ENCODE measurements at places on chromosomes 5 and 9.

- peak; percentile 21 for DNase-seq
Observed at GRCh38 chr5:88729084-88729828, 153.7 kb downstream of the MEF2C start.

- no peak for DNase-seq
Observed at GRCh38 chr9:4382722-4383317, 83.0 kb upstream of the GLIS3 start.

GRCh38 chr5:77885519-77885918 lies 109.4 kb upstream of the TBCA start:
- no peak for DNase-seq

DNA sequence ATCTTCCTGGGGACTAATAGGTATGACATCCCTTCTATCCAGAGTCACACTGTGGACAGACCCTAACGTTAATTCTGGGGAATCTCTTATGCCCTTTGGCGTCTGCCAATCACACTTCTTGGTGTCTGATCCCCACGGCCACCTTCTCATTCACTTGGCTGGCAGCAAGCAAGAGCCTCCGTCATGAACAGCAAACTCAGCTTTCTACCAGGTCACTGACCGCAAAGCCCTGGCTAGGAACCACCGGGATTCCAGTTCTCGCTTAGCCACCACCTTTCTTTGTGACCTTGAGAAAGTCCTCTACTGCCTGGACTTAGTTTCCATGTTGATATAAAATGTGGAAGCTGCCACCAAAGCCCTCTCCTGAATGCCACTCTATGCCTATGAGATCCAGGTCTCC lies 67.7 kb upstream of the FCN1 start:
- no peak for DNase-seq
